ENCODE measurements at places on chromosomes 11 and 22.

DNA sequence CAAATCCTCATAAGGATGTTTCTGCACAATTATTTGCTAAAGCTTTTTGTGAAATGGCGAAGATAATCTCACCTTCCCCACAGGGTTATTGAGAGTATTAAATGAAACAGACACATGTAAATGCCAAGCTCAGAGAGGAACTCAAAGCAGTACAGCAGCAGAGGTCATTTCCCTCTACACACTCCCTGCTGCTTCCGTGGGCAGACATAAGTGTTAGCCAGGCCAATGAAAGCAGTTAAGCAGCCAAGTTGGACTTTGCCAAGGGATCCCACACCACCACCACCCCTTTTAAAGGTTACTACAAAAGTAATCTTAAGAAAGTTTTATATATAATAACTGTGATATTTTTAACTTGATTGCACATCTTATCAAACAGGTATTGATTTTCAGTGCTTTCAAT, 4.0 kb upstream of the FAM111A start:
- no peak for DNase-seq

DNA sequence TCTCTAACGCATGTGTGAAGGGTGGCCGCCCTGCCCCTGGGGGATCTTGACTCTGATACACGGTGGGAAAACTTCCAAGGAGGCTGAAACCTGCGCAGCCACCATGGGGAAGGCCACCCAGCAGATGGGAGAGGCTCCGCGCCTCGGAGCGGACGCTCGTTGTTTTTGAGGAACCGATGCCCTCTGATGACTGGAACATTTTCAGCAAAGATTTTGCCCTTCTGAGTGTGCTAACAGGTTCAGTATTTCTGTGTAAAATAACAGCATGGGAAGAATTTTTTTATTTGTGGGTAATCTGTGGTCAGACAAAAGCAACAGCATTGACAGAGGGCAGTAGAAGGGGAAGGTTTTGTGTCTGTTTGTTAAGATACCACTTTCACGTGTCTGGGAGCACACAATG, 16.7 kb downstream of the MB start:
- DNase-seq: no peak

GRCh38 chr11:125264100-125265022, 99.8 kb downstream of the PKNOX2 start:
- DNase-seq: no peak

DNA sequence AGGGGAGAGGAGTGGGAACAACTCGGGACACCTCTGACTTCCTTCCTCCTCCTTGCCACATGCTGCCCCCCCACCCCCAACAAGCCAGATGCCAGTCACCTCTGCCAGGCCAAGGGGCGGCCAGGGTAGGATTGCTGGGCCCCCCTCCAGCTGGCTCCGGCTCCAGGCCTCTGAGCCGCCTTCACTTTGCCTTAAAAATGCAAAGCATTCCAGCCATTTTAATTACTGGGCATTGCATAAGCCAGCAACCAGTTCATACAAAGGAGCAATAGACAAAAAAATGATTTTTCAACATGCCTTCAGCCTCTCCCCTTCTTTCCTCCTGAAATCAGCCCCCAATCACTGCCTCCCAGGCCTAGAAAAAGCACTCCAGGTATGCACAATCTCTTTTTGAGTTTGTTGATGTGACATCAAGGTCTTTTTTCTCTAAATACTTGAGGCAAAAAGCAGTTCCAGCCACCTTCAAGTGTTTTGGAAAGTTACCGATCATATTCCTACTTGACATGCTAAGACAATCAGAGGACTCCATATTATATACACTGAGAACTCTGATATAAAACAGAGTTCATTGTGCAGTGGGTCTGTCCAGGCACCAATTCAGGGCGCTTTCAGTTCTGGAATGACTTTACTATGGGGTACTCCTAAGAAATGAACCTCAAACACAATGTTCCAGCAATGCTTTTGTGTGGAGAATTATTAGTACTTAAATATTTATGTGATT, 12.4 kb upstream of the TIMP3 start:
- no peak for DNase-seq

- no peak for DNase-seq
These were observed 11.5 kb downstream of the ST13 start for GRCh38 chr22:40844951-40845350.

DNA sequence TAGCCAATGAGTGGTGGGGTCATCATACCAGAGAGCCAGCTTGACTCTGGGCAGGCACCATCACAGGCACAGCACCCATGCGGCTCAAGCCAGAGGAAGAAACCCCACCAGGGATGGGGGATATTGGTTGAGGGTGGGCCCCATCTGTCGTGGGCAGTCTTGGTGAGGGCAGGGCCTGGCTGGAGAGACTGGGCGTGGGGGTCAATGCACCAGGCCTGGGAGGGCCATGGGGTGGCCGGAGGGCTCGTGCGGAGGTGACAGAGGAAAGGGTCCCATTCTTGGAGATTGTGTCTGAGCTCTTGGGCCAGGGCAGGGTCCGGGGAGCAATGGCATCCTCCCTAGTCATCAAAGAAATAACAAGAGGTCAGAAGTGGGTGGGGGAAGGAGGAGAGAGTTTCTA, 1.6 kb upstream of the VSIG2 start:
- no peak for DNase-seq

DNA sequence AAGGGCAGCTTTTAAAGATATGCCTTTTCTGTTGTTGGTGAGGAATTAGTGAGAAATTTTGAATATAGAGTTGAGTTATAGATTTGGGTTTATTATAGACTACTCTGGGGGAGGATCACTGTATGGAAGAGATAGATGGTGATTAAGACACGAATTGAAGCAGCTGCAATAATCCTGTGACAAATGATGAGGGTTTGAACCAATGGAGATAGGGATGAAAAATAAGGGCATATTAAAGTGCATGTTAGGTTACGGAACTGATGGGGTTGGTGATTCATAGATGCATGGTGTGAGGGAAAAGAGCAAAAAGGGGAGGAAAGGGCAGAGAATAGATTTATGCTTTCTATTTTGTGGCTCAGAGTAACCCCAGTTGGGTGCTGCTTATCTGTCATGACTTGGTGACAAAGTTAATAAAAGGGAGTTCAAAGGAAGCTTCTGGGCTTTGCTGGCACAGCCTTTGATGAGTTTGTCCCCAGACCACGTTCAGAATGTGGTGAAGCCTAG, 11.8 kb downstream of the C11orf87 start:
- no peak for DNase-seq

- DNase-seq: peak; percentile 40
These were observed 63.5 kb downstream of the FAM83F start for GRCh38 chr22:40058265-40058664.

- DNase-seq: no peak
These were observed 718 bp downstream of the INTS5 start for GRCh38 chr11:62652161-62653006.

- no peak for DNase-seq
These were observed 15.8 kb downstream of the MYEOV start for GRCh38 chr11:69309631-69310280.

DNA sequence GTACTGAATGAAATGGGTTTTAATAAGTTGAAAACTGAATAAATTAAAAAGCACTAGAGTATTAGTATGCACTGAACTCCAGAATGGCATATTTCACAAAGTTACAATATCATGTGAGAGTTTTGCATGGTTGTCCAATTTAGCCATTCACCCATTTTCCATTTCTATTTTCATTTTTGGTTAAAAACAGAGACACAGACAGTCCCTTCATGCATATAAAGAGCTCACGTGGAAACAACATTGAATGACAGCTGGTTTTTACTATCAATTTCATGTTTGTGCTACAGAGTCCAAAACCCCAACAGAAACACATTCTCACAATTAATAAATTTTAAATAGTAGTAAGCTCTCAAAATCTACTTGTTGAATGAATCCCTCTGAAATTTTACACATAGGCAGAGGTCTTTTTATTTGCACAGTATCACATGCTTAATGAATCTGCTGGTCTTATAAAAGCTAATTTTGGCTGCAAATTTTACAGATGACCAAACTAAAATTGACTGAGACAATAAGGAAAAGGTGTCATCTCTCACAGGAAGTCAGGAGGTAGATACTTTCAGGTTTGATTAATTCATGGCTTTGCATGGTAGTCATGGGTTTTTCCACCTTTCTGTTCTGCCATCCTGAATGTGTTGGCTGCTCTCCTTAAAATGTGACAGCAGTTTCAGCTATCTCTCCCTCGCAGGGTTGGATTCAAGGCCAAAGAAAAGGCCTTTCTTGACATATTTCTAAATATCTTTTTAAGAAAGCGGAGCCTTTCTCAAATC, 20.6 kb upstream of the DDI1 start:
- DNase-seq: no peak

- no peak for DNase-seq
These were observed 10.5 kb downstream of the STARD10 start for GRCh38 chr11:72783144-72783905.

GRCh38 chr11:97764605-97765004, 1256.1 kb upstream of the CNTN5 start:
- no peak for DNase-seq

DNA sequence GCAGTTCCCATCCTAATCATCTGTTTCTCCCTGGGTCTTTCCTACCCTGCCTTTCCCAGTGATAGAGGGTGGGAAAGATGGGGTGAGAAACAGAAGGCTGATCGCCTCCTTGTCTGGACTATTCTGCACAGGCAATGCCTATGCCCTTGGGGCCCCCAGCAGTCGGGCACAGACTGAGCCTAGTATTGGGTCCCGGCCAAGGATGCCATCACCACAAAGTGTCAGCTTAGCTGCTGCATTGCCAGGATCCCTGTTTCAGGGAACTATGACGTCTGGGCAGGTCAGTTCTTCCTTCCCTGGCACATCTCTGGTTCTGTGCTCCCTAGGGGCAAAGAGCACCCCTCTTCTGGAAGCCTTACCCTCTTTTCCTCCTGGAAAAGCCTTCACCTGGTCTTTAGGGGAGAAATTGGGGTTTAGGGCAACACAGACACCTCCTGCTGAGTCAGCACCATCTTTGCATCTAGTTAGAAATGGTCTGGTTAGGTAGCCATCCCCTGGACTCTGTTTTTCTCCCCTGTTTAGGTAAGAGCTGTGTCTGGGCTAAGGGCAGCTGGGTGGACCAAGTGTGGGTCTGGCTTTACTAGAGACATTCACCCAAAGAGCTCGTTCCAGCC, 2.1 kb downstream of the ADAMTS8 start:
- no peak for DNase-seq

- no peak for DNase-seq
These were observed 6.9 kb upstream of the SMIM38 start for GRCh38 chr11:69148806-69149205.

GRCh38 chr11:122523846-122524805, 131.4 kb upstream of the UBASH3B start:
- DNase-seq: no peak

GRCh38 chr22:22087854-22088657, 105.5 kb upstream of the TOP3B start:
- DNase-seq: no peak

DNA sequence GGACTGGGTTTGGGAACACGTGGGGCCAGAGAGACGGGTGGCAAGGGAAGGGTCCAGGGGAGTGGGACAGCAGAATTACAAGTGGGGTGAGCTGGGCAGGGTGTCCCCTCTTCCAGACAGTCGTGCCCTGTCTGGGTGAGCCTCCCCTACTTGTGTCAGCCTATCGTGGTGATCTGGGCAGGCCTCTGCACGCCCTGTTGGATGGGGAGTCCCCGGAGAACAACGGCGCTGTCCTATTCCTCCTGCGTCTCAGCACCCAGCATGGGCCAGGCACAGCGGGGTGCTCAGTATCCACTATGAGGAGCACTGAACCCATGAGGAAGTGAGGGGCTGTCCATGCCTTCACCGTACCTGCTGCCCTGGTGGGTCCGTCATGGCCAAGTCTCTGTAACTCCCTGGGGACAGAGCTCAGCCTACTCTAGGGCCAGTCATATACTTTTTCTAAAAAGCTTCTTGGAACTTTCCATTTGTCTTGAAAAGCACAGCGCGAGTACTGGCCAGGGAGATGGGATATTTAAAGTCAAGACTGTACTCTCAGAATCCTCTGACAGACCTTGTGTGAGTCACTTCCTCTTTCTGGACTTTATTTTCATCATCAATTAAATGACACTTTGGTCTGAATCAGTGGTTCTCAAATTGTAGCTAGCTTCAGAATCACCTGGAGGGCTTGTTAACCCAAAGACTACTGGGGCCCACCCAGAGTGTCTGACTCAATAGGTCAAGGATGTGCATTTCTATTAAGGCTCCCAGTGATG, 81.7 kb upstream of the NECTIN1 start:
- no peak for DNase-seq

- DNase-seq: no peak
These were observed 214.2 kb downstream of the LARGE1 start for GRCh38 chr22:33706100-33706499.

- peak; percentile 34 for DNase-seq
These were observed 838 bp downstream of the FKBP2 start for GRCh38 chr11:64241491-64242374.

DNA sequence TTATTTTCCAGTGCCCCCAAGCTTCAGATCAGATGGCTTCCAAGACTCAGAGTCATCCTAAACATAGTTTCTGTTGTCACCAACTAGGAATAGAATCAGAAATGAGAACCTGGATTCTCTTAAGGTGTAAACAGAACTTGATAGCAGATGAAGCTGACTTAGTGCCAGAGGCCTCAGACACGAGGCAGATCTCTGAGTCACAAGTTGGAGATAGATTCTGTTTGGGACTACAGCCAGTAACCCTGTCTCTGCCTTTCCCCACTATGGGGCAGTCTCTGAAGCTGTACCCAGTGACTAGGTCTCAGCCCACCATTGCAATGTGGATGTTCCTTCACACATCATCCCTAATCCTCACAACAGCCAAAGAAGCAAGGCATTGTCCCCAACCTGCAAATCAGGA, 25.4 kb downstream of the NEU3 start:
- DNase-seq: no peak

DNA sequence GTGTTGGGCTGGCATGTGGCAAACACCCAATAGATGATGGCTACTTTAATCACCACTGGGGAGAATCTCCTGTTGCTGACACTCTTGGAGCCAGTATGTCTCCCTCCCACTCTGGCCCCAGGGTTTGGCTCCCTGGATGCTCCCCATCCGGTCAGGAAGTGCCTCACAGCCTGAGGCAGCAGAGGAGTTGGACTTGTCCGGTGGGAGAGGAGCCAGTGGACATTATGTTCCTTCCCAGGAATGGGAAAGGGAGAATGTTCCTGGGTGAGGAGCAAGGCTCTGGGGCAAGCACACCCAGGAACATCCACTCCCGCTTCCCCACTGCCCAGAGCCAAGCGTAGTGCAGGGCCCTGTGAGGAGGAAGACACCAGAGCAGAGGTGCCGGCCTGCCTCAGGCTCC, 84.6 kb upstream of the NAV2 start:
- no peak for DNase-seq

GRCh38 chr22:33927752-33928151, 7.5 kb upstream of the LARGE1 start:
- no peak for DNase-seq

DNA sequence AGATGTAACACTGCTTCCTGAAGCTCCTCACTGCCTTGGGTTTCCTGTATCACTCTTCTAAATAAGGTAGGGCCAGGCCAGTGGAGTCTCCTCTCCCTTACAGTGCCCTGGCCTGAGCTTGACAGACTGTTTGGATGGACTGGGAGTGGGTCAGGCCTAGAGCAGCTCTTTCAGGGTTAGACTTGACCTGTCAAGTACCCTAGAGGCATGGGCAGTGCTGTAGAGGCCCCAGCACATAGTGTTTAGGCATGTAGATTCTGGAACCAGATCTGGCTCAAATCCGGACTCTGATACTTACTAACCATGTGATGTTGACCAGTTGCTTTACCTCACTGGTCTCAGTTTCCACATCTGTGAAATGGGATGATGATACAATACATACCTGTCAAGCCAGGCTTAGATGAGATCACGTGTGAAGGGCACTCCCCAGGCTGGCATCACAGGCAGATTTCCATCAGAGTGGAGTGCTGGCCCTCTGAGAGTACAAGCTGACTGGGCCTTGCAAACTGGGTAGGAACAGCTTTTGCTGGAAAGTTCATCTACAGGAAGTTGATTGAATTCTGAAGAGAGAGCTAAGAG, 1.4 kb upstream of the MICAL2 start:
- DNase-seq: no peak
